Activated T-helper 9 cell treated with anti-CD3 and anti-CD28 coated beads, Interleukin-2, amount 50 U/mL, for 16 hours (primary cell): ENCODE measurements at places on chromosomes 6 and 20.

- no peak for DNase-seq
Observed at GRCh38 chr6:106922626-106923025, 51.9 kb downstream of the CD24 start.

DNA sequence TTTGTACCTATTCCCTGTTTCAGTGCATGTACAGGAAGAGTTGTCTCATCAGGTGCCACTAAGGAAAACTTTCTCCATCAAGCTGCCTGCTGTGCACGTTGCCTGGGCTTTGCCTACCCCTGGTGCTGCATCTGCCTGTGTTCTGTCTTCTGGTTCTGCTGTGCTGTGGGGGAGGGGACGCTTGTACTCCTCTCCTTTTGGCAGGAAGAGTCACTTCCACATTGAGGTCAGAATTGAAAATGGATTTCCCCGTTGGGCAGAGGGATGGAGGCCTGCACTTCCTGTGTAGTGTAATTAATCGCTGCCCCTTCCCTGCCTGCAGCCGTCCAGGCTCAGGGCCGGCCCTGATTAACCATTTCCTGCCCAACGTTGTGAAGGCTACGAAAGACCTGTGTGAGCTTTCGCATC is 153.3 kb downstream of the SCML4 start:
- DNase-seq: no peak

- DNase-seq: no peak
Observed at GRCh38 chr6:129606664-129607063, 103.3 kb downstream of the ARHGAP18 start.

DNA sequence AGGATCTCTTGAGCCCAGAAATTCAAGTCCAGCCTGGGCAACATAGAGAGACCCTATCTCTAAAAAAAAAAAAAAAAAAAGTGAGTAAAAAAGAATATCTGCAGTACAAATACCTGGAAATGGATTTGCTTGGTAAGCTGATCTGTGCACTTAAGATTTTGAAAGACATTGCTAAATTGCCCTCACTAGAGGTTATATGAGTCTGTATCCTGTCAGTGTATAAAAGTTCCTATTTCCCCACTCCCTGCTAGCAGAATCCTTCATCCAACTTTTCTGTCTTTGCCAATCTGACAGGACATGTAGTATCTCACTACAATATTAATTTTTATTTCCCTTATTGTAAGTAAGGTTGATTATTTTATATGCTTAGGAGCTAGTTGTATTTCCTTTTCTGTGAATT is 36.1 kb downstream of the BICRAL start:
- DNase-seq: no peak
